Nephron progenitor cell (in vitro differentiated cells): ENCODE measurements at places on chromosomes 16 and 17.
A peak's percentile ranks its signal among the peaks of the same experiment; 100 is the strongest.

DNA sequence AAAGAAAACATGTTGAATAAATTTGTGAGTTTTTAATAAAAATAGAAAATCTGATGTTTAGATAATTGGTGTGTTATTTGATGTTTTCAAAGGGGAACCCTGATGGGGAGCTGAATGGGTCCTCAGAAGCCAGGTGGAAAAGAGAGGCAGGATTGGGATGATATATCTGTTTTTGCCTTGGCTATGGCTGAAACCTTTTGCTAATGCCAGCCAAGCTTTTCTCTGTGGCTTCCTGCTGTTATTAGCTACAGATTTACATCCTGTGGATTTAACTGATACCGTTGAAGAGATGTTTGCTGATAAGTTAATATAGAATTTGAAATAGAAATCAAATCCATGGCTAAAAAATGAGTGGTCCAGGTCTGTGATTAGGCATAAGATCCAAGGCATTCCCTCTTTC lies 4.2 kb upstream of the AATF start:
- no peak for DNase-seq

GRCh38 chr17:31093866-31094599 lies 744 bp upstream of the NF1 start:
- no peak for DNase-seq

DNA sequence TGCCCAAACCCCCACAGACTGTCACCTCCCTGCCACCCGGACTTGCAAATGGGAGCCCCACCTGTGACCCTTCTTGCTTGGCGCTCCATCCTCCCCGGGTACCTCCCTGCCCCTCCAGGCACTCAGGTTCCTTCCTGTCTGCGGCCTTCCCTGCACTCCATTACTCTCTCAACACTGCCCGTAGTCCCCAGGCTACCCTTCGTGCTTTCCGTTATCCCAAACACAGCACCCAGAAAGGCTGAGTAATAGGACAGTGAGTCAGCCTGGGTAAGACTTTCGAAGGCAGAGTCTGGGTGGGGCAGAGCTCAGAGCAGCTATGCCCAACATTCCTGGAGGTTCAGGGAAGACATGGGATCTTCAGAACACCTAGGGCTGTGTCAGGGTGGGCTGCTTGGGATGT lies 16.6 kb upstream of the C16orf74 start:
- DNase-seq = no peak

GRCh38 chr17:4241535-4241934 lies 22.2 kb downstream of the ANKFY1 start:
- no peak for DNase-seq

GRCh38 chr17:79490530-79490929 lies 120.3 kb downstream of the RBFOX3 start:
- DNase-seq = no peak

GRCh38 chr17:57750109-57750871 lies 5.2 kb upstream of the CCDC182 start:
- DNase-seq = no peak

DNA sequence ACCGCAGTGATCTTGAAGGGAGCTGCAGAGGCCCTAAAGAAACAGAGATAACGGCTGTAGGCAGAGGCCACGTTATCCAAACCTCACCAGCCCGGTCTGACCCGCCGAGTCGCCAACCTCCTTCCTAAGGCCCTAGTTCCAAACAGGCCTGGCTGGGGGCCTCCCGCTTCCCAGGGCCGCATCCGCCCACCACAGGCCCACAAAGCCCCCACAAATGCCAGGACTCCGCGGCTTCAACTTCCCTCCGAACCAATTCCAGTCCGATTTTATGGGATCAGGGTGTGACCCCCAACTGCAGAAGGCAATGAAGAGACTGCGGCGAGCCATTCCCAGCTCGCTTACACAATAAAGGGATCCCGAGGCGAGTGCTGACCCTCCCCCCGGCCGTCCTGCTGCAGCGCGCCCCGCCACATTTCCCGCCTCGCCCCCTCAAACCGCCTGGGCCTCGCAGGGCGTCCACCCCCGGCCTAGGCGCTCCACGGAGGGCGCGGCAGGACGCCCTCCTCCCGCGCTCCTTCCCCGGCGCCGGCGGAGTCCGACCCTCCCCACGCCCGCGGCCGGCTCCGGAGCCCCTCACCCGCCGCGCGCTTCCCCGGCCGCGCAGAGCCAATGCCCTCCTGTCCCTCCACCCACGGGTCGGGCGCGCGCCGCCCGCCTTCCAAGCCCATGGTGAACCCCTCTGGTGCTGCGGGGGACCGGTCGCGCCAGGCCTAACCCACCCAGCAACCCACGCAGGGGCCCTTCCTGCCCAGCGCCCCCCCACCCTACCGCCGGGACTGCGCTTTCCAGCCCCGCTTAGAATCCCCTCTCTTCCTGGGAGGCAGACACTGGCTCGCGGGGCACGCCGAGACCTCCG lies 926 bp downstream of the MYH10 start:
- DNase-seq = peak; percentile 53

- DNase-seq = no peak
Measured at GRCh38 chr17:73698966-73699365, 54.7 kb upstream of the SDK2 start.

- no peak for DNase-seq
Measured at GRCh38 chr16:53576210-53576609, 73.2 kb upstream of the AKTIP start.

GRCh38 chr16:62665269-62665668 lies 629.0 kb upstream of the CDH8 start:
- DNase-seq = no peak

- DNase-seq = no peak
Measured at GRCh38 chr16:76963614-76964315, 227.2 kb upstream of the MON1B start.

DNA sequence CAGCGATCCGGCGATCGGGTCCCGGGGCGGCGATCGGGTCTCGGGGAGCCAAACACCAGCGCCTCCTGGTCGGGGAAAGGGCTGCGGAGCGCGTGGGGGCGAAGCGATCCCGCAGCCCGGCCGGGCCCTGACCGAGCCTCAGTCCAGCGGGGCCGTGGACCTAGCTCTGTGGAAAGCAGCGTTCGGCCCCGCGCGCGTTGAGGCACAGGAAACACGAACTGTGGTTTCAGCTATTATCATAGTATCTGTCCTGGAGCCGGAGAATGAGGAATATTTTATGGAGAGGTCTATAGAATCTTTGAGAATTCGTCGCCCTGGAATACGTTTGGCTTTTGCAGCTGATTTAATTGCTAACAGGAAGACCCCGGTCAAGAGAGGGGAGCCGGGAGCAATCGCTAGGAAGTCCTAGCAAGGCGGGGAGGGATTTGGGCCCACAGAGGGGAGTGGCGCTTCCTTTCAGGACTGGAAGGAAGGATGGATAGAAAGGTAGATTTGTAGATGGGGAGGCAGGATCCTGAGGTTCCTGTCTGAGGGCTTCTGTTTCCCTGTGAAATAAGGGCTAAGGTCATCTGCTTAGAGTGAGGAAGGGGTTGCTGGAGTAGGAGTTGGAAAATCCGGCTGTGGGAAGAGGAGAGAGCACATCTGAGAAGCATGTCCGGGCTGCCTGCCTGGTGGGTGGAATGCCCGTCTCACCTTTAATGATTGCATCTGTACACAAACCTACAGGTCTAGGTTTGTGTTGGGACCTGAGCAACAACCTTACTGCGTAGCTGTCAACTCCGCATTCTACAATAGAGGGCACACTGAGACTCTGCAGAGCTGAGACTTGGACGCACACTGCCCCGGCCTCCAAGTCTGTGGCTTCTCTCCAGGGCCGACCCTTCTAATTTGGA lies 770 bp downstream of the CCNF start:
- peak; percentile 47 for DNase-seq

- DNase-seq = no peak
Measured at GRCh38 chr16:7849841-7850240, 517.2 kb downstream of the RBFOX1 start.

DNA sequence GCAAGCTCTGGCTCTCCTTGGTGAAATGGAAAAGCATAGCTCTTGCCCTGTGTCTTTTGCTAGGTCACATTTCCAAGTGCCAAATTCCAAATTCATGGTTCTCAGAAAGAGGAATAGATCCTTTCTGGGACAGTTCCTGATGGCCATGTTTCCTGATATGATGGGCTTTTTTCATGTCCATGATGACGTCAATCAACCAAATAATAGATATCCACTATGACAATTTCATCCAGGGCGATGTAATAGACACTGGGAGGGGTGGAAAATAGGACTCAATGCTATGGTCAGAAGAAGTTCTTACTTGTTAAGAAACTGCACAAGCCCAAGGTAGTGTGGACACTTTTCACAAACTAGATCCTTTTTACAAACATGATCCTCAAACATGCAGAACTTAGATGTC lies 549 bp upstream of the KRT33A start:
- no peak for DNase-seq

DNA sequence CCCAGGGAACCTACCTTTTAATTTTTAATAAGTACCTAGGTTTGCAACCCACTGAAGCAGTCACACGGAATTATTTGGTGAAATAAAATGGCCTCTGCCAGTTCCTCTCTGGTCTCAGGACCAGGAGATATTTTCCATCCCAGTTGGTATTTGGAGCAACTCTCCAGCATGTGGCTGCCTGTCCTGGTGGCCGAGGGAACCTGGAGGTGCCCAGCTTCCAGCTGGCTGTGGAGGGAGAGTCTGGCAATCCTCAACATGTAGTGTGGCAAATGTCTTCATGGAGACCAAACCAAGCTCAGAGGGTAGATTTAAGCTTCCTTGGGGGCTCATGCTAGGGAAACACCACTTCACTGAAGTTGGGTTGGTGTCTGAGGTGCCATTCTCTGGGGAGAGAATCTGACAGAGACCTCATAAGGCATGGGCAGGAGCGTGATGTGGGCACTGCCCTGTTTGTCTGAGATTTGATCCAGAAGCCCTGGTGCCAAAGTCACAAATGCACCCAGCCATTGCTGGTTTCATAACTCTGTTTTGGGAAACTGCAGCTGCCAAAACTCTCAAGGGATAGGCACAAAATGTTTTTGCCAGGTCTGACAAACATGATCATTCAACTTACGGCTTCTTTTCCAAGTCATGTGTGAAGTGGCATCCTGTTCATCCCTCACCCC lies 2.8 kb downstream of the MT1X start:
- no peak for DNase-seq

- no peak for DNase-seq
Measured at GRCh38 chr17:14312522-14312921, 11.6 kb downstream of the HS3ST3B1 start.

DNA sequence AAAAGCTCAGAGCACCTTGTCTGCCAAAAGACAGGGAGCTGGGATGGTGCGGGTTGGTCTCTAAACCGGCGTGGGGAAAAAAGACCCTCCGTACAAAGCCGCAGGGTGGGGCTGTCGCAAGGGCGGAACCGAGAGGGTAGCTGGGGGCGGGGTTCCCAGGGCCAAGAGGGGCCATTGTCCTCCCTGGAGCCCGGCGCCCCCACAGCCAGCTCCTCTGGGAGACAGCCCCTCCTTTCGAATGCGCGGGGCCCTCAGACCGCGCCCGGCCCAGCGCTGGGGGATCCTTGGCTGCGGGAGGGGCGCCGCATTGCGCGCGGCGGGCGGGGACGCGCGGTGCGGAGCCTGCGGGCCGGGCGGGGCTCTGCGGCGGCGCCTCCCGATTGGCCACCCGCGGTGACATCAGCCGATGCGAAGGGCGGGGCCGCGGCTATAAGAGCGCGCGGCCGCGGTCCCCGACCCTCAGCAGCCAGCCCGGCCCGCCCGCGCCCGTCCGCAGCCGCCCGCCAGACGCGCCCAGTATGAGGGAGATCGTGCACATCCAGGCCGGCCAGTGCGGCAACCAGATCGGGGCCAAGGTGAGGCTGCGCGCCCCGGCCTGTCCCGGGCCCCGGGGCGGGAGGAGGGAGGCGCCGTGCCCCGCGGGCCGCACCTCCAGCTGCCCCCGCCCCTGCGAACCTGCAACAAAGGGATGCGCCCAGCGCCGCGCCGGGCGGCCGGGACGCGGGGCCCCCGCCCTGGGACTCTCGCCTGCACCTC lies at the start of gene TUBB3:
Gene TUBB3 (plus strand): TSS at position 459 of the 756 bp plus-strand sequence. CDS start 60 bp downstream, at position 519.
- DNase-seq = peak; percentile 90

DNA sequence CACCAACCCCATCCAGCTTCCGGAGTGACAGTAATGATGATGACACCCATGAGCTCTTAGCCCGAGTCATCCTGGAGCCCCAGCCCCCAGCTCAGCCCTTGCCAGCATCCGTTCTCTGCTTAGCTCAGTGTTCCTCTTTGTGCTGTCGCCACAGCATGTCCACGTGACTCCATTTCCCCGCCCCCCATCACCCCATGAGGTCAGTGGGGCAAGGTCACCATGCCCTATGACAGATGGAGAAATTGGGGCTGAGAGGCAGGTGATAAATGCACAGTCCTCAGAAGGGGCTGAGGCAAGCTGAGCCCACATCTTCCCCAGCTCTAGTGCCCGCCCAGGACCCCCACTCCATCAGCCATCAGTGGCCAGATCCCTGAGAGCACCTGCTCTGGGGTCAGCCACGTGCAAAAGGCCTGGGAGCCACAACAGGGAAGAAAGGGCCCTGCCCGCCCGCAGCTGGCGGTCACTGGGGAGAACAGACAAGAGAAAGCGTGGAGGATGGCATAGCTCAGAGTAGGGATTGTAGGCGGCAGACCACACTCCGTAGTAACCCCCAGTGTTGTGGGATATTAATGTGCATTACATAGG lies 17.1 kb downstream of the ITGB4 start:
- no peak for DNase-seq

DNA sequence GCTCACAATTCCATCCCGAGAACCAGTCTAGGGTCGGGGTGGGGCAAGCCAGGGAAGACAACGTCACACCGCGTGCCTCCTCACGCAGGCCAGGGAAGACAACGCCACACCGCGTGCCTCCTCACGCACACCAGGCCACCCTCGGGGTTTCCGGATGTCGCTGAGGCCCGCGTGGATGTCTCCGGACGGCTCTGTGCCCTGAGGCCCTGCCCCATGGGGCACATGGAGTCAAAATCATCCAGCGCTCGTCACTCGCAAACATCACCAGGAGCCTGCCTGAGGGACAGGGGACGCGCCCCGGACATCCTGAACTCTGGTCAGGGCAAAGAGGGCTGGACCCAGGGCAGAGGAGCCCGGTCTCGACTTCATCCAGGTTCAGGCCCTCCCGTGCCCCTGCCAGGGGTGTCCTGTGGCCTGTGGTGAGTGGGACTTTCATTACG lies 3.7 kb downstream of the TMEM204 start:
- DNase-seq = peak; percentile 0

GRCh38 chr16:89700649-89701424 lies 668 bp downstream of the SPATA2L start:
- peak; percentile 53 for DNase-seq

DNA sequence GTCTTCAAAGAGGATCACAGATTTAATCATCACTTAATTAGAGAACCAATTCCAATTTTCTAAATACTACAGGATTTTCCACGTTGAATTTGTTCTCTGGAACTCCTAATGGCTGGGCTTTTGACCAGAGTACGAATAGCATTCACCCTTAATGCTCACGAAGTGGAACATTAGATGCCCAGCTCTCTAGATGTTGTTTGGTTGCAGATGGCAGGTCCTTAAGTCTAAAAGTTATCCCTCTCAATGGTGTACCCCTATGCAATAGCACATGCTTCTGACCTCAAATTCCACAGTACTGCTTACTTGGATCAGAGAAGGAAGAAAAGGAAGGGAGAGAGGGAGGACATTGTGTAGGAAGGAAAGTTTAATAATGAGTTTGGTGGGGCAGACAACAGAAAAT lies 8.6 kb upstream of the NACA2 start:
- DNase-seq = no peak

- no peak for DNase-seq
Measured at GRCh38 chr16:2896480-2897010, 13.5 kb downstream of the FLYWCH2 start.
